ENCODE measurements at places on chromosomes 4 and X.

GRCh38 chr4:176595257-176595656 lies 197.5 kb downstream of the VEGFC start:
- DNase-seq = no peak

DNA sequence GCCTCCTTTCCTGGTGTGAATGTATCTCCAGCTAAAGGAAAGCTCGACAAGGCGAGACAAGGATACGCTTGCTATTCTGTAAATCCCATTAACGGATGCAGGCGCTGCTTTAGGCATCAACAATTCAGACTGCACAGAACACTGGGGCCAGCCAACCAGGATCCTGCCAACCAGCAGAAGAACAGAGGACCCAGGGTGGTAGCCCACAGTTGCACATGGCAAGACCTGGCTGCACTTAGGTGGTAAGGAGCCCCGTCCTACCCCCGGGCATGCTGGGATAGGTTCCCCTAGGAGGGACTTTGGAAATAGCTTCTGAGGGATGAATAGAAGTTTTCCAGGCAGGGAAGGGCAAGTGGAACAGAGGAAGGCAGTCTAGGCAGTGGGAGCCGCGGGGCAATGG lies 20.7 kb downstream of the PSAPL1 start:
- DNase-seq = no peak

DNA sequence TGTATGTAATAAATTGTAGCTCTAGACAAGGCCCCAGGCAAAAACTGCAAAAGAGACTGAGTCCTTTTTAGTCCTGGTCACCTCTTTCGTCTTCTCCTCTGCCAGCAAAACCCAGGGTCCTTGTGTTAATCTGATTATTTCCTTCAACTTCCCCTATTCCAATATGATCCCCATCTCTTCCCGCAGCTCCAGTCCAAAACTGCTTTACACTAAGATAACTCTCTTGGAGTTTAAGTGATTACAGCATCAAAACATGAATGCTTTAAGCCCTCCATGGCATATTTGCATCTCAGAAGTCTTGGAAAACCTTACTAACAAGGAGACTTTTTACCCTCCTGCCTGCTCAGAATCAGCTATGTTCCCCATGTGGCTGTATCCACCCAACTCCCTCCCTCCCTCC lies 59.3 kb downstream of the MAGEA1 start:
- DNase-seq = no peak

DNA sequence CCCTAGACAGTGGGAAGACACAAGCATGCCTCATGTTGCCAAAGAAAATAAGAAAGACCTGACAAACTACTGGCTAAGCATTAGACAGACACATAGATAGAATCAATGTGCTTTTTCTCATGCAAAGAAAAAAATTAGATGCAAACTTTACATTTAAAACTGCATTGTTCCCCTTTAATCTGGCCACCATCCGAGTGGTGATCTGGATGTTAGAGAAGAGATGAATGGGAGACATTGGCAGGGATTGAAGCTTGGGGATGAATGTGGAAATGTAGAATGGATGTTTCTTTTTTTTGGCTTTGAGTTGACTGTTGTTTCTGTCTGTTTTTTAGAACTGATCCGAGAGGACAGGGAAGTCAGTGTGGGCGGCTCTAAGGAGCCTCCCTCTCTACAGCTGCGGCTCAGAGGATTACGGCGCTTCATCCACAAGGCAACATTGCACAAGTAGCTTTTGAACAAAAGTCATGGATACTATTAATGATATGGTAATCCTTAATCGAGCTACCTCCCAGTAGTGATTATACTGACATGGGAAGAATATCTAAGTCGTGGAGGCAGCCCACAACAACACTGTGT lies 53.0 kb downstream of the HELT start:
- no peak for DNase-seq

DNA sequence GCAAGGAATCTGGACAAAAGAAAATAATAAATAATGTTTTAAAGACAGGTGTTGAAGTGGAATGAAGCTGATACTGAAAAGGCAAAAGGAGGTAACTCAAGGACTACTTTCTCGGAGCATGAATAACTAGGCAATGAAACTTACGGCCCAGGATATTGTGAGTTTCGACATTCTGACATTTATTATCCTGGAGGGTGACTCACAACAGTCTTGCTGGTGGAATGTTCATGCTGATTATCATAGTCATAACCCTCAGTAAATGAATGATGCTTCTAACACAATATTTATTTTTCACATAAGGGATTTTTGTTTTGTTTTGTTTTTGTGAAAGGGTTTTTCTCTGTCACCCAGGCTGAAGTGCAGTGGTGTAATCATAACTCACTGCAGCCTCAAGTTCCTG lies 147.0 kb upstream of the HPGD start:
- DNase-seq = no peak
